ENCODE measurements at places on chromosomes 7 and 10.

- no peak for DNase-seq
Observed at GRCh38 chr10:124105045-124105444, 11.6 kb upstream of the CHST15 start.

GRCh38 chr7:50497068-50497642 lies 47.0 kb upstream of the FIGNL1 start:
- DNase-seq = no peak

DNA sequence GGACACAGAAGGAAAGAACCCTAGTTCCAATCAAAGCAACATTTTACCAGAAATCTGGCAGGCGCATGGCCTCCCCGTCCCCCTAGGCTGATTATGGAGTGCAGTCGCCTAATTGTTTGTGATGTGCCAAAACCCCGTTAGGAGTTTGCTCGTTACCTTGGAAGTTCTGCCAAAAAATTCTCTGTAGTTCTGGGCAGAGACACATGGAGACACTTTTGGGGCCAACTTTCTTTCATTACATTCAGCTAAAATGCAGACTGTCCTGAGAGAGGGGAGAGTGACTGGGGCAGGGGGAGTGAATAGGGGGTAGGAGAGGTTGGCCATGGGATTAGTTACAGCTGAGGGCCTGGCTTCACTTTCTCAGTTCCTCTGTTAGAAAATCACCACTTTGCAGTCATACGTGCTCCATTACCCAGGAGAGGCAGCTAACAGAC lies 158.0 kb upstream of the NPVF start:
- DNase-seq = no peak

- DNase-seq = no peak
Observed at GRCh38 chr10:11886851-11887250, 63.7 kb downstream of the PROSER2 start.

GRCh38 chr10:73910764-73911552 lies at the start of gene PLAU:
PLAU (plus strand) TSS chr10:73911132; CDS start chr10:73911556, 424 bp downstream.
- DNase-seq = no peak

DNA sequence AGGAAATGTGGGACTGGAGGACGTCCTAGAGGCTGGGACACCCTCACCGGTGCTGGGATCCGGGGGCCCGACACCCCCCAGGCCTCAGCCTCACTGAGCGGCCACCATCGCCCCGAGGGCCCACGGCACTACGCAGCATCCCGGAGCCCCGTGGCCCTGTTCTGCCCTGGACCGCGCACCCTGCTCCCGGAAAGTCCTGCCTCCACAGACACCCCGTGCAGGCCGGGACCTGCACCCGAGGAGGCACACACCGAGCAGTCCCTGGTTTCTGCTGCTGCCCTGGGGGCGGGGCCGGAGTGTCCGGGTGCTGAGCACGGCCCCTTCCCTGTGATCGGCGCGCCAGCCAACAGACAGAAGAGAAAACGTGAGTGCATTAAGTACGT lies 18.1 kb upstream of the KNDC1 start:
- DNase-seq = no peak

- no peak for DNase-seq
Observed at GRCh38 chr7:28942168-28942567, 16.0 kb downstream of the TRIL start.

DNA sequence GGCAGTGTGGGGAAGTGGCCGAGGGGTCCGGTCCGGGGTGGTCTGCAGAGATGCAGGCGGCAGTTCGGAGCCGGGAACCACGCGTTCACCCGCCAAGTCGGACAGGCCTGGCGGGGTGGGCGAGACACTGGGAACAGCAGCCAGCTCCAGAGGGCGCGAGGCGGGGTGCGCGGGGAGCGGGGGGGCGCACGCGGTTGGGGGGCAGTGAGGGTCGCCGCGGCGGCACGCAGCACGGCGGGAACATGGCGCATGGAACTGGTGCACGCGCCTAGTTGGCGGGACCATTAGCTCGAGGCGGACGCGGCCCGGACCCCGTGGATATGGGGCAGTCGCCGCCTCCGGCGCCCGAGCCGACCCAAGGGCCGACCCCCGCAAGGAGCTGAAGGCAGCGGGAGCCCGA lies 635.9 kb downstream of the ZNF37A start:
- no peak for DNase-seq

DNA sequence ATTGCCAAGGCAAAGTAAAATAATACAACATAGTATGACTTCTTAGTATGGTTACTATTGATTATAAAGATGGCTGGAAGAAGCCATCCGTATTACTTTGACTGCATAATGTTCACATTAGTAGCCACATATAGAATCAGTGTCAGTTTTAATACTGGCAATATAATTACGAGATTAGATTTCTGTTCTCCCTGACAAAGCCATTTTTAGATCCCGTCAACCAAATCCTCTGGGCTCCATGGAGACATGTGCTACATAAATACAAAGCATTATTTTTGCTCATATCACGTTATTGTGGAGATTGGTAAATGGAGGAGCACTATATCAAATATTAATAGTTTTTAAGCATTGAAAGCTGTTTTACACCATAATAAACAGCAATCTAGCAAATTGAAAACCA lies 124.0 kb downstream of the MAGI2 start:
- no peak for DNase-seq

GRCh38 chr10:774223-774622 lies 84.8 kb upstream of the DIP2C start:
- DNase-seq = no peak

GRCh38 chr10:110149259-110149658 lies 58.1 kb upstream of the MXI1 start:
- no peak for DNase-seq

DNA sequence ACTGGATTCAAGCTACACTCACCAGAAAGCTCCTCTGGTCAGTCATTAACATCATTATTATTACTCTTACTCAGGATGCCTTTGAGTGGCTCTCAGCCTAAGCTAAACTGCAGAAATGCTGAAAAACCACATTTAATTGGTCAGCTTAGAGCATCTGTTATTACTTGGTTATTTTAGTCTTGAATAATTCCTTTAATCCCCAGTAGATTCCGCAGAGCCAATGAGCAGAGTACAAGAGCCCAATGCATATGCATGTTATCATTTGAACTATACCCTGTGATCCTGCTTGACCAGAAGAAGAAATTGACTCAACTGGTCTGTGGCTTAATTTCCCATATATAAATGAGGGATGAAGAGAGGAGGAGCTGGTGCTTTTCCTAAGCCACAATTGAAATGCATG lies 417.6 kb upstream of the C7orf33 start:
- DNase-seq = no peak

GRCh38 chr7:139340808-139341057 lies 404 bp upstream of the FMC1 start:
- DNase-seq = no peak

DNA sequence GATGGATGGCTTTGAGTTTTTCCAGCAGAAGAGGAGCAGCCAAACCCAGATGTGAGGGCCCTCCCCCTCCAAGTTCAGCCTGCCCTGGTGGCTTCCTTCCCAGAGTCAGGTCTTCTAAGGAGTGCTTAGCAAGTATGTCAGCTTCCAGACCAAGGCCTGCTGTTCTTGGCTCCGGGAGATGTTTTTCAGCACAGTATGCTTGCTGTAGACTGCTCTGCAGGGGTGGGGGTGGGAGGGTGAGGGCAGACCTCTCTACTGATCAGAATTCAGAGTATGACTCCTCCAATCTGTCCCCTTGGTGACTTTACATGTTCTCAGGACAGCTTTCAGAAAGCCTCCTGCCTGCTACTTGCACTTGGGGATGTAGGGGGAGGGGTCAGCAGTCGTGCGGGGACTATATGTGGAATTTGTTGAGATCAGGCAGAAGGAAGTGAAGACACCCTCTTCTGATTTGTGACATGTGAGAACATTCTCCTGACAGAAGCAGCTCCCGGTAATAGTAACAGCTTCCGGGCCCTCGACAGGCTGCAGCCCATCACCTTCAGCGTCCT lies 516.4 kb upstream of the ZMIZ1 start:
- DNase-seq = no peak

DNA sequence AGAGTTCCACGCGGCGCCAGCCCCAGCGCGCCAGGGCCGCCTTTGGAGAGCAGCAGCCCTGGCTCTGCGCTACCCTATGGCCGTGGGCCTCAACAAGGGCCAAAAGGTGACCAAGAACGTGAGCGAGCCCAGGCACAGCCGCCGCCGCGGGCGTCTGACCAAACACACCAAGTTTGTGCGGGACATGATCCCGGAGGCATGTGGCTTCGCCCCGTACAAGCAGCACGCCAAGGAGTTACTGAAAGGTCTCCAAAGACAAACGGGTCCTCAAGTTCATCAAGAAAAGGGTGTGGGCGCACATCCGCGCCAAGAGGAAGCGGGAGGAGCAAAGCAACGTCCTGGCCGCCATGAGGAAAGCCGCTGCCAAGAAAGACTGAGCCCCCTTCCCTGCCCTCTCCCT lies 144.1 kb downstream of the SRPK2 start:
- no peak for DNase-seq

- no peak for DNase-seq
Observed at GRCh38 chr10:10460451-10460850, 557.2 kb upstream of the CELF2 start.

Measured in SIG-M5 (cell line).